ENCODE measurements at places on chromosomes 7 and 10.

- DNase-seq = no peak
Observed at GRCh38 chr10:120205368-120206018, 251.5 kb upstream of the PLPP4 start.

DNA sequence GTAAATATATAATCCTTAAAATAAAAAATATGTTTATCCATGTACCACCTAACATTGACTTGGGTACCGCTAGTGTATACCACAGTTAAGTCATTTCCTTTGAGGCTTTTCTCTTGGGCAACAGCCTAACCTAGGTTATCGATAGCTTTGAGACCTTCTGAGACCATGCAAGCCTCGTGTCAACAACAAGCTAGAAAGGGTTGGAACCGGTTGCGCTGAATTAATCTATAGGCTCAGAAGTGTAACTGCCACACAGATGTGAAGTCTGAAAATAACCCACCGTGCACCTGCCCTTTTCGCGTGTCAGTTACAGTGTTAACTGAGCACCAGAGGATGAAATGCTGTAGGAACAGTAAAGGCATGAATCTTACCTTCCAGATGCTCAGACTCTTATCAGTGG is 59.8 kb downstream of the ARID5B start:
- no peak for DNase-seq

DNA sequence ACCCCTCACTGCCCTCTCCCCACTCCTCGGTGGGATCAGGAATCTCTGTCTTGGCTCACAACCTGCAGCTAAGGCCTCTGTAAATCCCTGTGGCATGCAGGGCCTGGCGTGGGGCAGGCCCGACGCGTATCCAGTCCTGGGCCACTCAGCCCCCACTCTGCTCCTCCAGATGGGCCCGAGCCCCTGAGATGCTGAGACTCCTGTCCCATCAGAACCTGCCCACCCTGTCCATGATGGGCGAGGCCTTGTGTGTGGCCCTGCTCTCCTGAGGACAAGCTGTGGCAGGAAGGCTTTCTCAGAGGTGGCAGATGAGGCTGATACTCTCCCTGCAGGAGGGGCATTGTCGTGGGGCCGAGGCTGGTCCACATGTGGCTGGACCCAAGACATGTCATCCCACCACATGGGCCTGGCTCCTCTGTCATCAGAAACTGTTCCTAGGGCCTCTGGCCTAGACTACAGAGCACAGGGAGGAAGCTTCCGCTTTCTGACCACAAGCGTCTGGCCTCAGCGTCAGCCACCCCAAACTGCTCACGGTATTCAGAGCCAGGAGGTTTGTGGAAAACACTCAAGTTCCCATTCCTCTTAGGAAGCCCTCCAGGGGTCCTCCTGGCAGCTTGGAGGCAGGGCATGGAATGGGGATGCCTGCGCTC is 6.0 kb downstream of the ALOX5 start:
- DNase-seq = no peak

GRCh38 chr7:2016021-2016631 is 216.6 kb downstream of the MAD1L1 start:
- DNase-seq = no peak

DNA sequence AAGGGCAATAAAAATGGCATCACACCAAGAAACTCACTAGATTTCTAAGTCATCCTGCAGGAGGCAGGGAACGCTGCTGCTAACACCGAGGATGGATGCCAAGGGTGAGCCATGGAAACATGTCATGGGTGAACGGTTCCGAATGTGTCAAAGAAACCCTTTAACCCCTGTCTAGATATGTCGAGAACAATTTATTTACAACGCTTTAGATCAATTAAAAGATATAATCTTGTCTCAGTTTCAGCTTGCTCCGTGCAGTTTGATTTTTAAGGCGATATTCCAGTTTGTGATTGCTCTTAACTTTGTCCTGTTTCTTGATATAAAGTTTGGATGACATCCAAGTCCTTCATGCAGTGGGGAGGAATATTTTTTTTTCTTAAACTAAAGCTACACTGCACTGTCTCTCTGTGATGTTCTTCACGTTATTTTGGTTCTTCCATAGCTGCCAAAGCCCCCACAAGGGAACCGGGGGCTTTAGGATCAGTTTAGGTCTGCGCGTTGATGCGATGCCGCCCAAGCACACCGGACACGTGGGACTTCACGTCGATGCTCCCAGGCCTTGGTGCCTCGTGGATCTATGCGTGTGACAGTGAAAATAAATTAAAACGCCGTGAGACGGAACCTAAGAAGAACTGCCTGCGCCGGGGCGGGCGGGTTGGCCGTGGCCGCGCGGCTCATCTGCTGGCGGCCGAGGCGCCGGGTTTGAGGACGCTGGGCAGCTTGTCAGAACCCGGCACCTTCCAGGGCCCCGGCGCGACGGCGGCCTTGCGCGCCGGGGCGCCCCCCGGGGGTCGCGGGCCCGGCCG is 220.3 kb downstream of the PHTF2 start:
- no peak for DNase-seq

DNA sequence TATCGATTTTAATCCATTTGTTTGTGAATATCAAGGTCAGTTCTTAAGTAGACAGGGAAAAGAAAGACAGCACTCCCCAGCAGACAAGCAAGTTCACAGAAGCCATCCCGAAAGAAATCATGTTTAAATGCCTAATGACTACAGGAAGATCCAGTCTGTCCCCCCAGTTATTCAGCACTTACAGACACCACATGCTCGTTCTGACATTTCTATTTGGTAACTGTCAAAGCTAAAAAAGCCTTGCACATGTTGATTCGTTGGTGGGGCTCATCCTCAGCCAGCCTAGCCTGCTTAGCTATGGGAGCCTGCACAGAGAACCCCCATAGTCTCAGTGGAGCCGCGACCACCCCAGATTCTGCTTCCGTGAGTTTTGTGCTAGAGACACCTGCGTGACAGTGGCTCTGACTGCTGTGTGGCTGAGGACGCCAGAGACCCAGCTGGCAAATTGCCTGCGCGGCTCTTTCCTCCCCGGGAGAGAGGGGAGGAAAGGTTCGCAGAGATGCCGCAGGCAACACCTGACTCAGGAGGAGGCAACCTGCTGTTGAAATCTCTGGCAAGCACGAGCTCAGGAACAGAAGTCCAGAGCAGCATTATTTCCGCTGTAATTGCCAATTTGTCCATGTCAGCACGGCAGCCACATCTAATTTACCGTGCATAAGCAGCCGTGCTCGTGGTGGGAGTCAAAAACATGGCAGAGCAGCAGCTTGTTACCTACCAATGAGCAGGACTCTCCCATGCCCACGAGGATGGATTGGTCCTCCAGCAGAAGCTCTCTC is 194.2 kb downstream of the GPAM start:
- no peak for DNase-seq

GRCh38 chr7:19099194-19099593 is 18.2 kb downstream of the TWIST1 start:
- DNase-seq = no peak

GRCh38 chr7:39696631-39697030 is 73.3 kb downstream of the RALA start:
- DNase-seq = no peak

DNA sequence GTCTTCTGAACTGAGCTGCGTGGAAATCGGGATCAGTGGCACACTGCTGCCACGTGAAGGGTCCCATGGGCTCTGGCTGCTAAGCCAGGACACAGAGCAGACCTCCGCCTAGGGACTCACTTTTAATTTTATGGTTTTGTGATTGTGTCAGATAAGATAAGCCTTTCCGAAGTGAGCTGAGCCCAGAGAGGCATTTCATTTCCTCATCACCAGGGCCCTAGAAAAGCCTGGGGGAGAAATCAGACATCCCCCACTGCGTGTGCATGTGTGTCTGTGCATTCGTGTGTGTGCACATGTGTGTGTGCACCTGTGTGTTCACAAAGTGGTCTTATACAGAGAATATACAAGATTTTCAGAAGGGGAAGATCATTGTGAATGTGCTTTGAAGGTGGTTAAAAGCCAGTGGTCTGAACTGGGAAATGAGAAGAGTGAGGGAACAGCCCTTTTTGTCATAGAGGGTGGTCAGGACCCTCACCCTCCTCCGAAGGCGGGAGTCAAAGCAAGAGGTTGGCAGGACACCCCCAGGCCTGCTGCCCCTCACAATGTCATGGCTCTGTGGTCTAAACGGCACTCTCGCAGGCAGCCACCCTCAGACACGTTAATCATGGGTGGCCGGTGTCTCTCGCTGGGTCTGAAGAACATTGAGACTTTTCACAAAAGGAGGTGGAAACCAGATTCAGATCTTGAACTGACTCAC is 176.1 kb upstream of the PFKP start:
- DNase-seq = no peak

GRCh38 chr7:100074841-100075240 is 6.7 kb downstream of the ZNF3 start:
- DNase-seq = no peak

GRCh38 chr10:97726636-97727178 is 10.2 kb upstream of the ZFYVE27 start:
- DNase-seq = no peak

- no peak for DNase-seq
Observed at GRCh38 chr7:130721486-130722277, 12.3 kb downstream of the KLF14 start.

GRCh38 chr10:112546474-112546873 is 99.5 kb downstream of the VTI1A start:
- DNase-seq = no peak

DNA sequence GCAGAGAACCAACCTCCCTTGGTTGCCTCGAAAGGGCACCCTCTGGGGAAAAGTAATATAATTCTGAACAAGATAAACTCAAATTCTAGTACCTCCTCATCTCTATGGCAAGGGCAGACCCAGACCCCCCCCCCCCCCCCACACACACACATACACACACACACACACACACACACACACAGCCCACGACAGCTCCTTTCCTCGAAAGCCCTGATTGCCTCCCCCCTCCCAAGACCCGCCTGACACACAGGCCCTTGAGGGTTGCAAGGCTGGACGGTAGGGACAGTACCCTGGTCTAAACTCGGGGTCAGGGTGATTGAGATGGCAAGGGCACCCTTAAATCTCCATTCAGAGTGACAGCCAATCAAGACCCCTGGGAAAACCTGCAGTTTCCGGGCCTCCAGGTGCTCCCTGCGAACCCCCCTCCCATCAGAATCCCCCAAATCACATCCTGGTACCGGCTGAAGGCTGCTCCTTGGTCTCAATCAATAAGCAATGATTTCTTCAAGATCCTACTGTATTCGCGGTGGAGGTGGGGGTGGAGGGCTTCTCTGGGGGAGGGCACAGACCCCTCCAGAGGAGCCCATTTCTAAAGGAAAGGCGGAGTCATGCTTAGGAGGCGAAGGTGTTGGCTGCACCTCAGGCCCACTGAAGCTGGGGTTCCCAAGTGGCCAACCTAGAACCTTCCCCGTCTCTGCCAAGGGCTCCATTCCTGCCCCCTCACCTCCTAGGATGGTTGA is 100.7 kb downstream of the HIP1 start:
- DNase-seq = no peak

DNA sequence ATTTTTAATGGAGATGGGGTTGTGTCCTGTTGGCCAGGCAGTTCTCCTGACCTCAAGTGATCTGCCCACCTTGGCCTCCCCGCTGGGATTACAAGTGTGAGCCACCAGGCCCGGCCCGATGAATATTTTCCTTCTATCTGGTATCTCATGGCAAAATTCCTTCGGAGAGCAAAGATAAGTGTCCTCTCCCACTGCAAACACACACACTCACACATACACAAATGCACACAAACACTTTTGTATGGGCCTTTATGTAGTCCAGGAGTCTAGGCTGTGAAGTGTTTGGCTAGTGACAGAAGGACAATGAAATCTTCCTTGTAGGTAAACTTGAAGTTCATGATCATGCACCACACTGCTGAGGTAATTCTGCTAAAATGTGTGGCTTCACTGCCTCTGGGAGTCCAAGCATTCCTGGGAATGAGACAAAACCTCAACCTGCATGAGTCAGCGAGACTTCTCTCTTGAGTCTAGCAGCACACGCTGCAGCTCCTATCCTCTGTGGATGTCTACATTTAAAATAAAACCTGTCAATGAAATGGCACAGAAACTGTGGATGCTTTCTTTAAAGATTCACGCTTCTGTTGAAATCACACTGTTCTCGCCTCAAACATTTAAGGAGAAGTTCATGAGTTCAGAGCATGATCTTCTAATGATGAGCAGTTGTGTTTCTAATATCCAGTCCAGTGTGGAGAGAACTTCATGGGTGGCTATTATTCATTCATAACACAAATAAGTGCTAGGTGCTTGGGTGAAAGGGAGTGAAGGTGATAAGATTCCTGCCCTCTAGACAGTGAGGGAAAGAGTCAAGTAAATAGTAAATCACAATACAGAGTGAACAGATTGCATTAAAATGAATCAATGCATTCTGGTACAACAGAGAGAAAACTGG is 96.5 kb downstream of the NRP1 start:
- DNase-seq = no peak

- no peak for DNase-seq
Observed at GRCh38 chr7:88132725-88133124, 87.1 kb downstream of the SRI start.

GRCh38 chr7:156566812-156567549 is 73.6 kb upstream of the RNF32 start:
- DNase-seq = no peak

DNA sequence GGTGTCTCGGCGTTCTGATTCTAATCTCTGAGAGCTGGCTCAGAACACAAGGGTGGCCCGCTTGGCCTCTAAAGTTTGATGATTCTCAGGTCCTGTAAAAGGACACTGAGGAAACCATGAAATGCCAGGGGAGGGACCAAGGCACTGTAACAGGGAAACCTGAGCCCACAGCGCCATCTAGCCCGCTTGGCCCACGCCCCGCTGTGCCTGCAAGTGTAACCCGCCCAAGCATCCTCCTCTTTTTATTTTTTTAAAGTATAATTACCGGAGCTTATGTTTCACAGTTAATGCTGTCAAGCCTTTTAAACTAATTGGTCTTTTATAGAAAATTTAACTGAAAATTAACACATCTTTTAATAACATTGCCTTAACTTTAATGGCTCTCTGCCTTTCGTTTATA is 734.7 kb downstream of the KCNMA1 start:
- no peak for DNase-seq

DNA sequence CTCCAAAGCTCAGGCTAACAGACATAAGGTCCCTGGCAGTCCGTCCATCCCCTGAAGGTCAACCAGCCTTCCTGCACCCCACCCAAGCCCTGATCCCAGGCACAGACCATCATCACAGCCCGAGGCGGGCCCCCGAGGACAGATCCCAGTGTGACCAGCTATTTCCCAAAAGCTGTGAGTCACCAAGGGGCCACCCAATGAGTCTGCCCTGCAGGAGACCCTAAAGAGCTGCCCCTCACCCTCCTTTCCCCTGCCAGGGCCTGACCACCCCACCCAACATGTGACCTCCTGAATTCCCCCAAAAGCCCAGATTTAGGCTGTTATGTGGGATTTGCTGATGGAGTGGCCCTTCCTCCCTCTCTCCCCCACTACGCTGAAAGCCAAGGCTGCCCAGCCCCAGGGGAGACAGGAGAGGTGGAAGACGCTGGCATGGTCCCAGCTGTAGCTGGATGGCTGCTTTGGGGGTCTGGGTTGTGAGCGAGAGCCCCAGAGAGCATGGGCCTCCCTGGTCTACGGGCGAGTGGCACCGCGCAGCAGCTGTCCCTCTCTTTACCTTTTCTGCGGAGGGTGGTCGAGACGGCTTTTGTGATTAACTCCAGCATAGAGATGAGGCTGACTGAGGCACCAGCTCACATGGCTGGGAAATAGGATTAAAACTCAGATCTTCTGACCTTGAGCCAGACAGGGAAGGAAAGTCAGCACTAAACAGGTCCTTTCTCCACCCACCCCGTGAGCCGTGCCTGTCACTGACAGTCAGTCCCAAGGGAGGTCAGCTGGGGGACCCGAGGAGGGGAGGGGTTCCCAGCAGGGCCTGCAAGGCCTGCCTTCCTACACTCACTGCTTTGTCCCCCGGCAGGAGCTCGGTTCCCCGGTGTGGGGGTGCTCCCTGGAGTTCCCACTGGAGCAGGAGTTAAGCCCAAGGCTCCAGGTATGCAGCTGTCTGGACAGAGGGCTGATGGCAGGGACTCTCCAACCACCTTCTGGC is 16.7 kb downstream of the ELN start:
- DNase-seq = no peak
